GM23338 (cell line): ENCODE measurements at places on chromosomes 7 and 10.

DNA sequence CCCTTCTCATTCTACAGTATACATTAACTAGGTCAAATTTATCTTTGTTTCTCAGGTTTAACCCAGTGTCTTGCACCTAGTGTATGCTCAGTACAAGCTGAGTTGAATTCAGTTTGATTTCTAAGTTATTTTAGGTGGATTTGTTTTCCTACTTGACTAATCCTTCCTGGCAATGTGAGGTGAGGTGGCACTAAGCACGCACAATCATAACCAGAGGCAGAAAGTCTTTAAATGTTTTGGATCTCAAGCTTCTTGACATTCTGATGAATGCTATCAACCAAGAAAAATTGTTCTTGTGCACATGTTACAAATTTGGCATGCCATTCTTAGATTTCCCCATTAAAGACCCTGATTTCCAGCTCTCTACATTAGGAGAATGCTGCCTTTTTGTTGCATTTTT is 3.2 kb downstream of the BZW2 start:
- no peak for DNase-seq

DNA sequence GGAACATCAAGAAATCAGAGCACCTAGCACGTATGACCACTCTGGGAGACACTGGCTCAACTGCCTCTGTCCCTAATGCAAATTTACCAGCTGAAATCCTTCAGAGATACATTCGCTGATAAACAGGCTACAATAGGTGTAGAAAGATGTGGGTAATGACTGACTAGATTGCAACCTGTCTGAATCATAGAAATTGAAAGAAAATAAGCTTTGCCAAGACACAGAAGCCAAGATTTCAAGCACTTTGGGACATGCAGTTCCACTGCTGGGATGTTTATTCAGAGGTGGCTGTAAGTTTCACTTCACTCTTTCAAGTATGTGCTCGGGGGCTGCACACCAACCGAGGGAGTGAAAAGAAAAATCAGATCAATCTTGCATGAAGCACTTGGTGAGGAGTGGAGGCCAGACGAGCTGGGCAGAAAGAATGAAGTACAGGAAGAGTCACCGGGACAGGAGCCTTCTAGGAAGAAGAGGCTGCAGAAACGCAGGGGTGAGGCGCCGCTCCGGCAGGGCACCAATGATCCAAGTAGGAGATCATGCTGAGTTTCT is 276.7 kb downstream of the PARD3 start:
- DNase-seq: no peak

GRCh38 chr7:40629891-40630290 is 495.1 kb downstream of the SUGCT start:
- DNase-seq: no peak

DNA sequence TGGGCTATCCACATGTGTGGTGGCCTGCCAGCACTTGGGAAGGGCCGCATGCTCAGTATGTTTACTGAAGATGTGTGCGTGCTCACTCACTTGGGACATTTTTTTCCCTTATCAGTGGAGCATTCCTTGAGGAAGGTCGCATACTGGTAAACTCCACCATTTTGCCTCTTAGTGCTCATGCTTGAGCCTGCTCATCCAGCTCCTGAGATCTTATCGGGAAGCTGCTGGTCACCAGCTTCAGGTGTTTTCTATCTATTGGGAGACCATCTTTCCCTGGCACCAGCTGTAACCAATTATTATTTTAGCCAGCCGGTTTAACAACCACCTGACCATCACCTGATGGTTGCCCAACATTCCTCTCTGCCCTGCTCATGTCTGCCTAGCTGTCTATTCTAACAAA is 35.0 kb upstream of the TRIM24 start:
- no peak for DNase-seq

- peak; percentile 85 for DNase-seq
Measured at GRCh38 chr10:93357680-93358079, 124.5 kb downstream of the MYOF start.

DNA sequence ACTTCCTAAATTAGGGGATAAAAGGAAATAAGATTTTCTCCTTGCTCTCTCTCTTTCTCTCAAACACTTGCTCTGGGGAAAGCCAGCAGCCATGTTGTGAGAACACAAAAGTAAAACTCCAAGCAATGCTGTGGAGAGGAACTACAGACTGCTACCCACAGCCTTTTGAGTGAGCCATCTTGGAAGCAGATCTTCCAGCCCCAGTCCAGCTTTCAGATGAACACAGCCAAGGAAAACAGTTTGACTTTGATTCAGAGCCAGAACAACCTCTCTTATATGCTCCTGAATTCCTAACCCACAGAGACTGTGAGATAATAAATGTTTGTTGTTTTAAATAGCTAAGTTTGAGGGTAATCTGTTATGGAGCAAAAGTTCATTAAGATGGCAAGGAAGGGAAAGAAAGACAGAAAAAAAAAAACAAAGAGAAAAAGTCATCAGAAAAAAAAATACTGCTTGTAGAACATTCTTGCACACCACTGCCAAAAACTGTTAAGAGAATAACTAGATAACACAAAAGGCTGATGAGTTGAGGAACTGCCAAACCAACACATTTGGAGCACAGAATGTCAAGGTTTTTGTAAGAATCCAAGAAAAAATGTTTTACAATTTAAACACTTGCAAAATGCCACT is 20.9 kb upstream of the PRKAR2B start:
- no peak for DNase-seq

- no peak for DNase-seq
Measured at GRCh38 chr10:13296476-13296875, 3.4 kb downstream of the PHYH start.

- no peak for DNase-seq
Measured at GRCh38 chr10:124008187-124008586, 85.2 kb downstream of the CHST15 start.

DNA sequence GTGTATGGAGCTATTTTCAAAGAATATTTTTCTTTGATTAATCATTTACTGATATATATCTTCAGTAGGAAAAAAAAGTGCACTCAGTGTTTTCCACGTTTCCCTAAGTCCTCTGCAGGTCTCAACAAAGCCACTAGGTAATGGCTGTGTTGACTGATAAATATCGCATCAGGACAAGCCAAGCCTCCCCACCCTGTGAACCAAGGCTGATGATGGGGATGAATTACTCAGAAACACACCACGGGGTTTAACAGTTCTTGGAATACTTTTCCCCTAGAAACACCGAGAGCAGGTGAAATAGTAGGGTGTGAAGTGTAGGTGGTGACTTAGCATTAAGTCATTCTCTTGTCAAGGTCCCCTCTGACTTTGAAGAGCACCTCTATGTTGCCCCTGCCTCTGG is 423.5 kb upstream of the IGFBP3 start:
- no peak for DNase-seq

GRCh38 chr7:151665368-151665767 is 145.7 kb upstream of the RHEB start:
- DNase-seq: no peak

GRCh38 chr10:100810835-100811116 is 65.4 kb downstream of the PAX2 start:
- DNase-seq: no peak

GRCh38 chr10:86480571-86480970 is 41.0 kb downstream of the WAPL start:
- no peak for DNase-seq

DNA sequence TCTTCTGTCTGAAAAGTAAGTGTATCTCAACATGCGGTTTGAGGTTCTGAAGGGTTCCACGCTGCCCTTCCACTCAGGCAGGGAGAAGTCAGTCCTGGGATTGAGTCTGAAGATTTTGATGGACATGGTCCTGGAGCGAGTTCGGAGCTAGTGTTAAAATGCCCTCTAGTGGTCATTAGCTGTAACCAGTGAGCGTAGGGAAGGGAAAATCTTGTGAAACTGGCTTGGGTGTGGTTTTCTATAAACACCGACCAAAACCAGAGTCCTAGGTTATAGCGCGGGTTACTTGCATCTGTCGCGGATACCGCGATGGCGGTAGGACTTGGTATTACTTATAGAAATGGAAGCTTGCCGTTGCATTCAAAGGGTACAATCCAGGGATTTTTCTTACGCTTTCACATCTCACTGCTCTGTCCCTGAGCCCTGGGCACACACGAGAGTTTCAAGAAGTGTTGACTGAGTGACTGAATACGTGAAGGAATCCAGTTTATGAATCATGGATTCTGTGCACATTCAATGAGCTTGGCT is 348.2 kb upstream of the C7orf33 start:
- DNase-seq: peak; percentile 89

DNA sequence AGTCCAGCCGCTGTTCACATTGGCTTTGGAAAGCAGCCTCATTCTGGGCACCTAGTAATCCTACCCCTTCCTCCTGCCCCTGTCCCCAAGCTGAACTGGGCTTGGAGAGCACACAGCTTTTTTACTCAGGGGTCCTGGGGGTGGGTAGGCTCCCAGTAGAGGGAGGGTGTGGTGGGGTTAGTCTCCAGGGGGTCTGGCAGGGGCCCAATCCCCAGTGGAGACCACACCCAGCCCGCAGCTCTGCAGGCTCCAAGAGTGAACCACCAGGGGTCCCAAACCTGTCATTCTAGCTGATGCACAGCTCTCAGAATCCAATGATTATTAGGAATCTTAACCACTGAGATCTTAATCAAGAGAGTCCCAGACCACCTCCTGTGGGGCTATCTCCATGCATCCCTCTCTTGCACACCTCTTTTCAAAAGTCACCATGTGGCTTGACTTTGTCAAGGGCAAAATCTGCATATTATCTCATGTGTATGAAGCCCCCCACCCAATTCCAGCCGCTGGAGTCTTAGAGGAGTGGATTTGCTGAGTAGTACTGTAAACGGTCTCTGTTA is 2.7 kb downstream of the HOXA11 start:
- DNase-seq: no peak

- DNase-seq: no peak
Measured at GRCh38 chr10:71798308-71798624, 24.9 kb upstream of the VSIR start.

- DNase-seq: no peak
Measured at GRCh38 chr10:120007261-120007660, 114.7 kb downstream of the SEC23IP start.

DNA sequence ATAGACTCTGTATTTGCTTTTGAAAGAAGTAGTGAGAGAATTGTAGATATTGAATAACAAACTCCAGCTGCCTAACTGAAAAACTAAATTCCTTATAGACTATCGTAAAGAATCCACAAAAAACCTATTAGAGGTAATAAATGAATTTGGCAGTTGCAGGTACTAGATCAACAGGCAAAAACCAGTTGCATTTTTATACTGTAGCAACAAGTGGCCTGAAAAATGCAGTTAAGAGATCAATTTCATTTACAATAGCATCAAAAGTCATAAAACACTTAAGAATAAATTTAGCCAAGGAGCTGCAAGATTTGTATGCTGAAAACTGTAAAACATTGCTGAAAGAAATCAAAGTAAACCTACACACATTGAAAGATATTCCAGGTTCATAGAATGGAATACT is 70.3 kb downstream of the GALNT11 start:
- no peak for DNase-seq

GRCh38 chr7:103063895-103064294 is 10.7 kb downstream of the FBXL13 start:
- peak; percentile 57 for DNase-seq

DNA sequence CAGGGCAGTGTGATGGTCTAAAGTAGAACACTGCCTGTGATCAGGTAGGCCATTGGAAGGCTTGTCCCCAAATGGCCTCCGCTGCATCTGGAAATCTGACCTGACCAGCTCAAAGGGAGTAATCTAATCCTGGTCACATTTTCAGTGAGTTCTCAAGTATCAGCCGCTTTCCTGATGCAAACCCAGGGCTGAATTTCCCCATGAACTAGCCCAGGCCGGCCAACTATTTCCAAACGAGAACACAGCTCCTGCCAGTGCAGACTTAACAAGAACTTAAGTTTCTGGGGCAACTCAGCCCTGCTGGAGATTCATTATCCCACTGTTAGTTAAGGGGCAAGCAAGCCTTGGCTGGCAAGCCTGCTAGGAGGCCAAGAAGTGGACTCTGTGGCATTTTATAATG is 59.6 kb upstream of the FAM180A start:
- no peak for DNase-seq

GRCh38 chr7:66276363-66276762 is 71.2 kb downstream of the TPST1 start:
- no peak for DNase-seq

GRCh38 chr10:121617176-121617575 is 18.9 kb upstream of the FGFR2 start:
- no peak for DNase-seq

DNA sequence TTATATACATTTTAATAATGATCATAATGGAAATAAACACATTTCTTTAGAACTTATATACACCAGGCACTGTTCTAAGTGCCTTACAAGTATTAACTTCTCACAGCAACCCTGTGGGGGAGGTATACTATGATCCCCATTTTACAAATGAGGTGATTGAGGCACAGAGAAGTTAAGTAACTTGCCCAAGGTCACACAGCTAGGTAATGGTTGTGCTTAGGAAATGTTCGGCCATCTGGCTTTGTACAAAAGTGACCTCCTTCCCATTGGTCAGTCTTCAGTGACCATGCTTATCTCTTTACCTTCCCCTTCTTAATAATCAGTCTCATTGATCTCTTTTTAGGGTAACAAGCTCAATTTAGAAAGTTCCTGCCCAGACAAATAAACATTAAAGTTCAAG is 158.8 kb downstream of the KIAA1217 start:
- DNase-seq: no peak

- DNase-seq: no peak
Measured at GRCh38 chr10:72814099-72814790, 79.3 kb upstream of the OIT3 start.

DNA sequence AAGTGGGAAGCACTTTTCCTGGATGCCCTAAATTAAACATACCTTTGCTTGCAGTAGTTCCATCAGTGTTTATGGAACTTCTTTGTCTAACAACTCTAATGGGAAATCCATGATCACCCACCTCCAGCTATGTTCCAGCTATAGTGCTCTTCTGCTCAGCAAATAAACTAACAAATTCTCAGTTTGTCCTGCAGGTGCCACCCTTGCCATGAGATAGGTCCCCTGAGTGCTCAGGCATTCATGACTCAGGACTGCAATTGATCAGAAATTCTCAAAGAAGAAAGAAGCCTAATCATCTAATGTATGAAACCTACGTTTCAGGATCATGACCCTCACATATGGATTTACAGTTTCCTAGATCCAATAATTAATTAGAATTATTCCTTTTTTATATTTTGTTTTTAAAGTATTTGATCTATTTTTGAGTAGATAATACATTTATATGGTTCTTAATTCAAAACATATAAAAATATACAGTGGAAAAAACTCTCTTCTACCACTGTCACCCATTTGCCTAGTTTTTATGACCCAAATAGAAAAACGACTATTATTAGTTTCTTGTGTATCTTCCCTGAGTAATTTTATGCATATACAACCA is 48.7 kb upstream of the DYNC1I1 start:
- DNase-seq: peak; percentile 77

DNA sequence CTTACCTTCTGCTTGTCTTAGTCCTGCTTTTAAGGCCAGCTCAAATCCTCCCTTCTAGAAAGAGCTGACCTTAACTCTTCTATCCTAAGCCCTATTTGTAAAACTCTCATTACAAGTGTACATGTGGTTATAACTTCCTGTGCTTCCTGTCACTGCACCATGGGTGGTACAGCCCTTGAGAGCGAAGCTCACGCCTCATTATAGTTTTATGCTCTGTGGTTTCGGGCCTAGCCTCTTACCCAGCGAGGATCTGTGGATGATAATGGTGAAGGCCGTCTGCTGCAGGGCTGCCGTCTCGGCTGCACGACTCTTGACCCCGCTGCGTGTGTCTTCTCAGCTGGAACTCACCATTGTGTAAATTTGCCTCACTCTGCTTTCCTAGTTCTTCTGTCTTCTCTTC is 74.6 kb downstream of the CUL1 start:
- DNase-seq: no peak
